Cortex of kidney (tissue), 1 donor: ENCODE measurements at places on chromosomes 11 and 22.

DNA sequence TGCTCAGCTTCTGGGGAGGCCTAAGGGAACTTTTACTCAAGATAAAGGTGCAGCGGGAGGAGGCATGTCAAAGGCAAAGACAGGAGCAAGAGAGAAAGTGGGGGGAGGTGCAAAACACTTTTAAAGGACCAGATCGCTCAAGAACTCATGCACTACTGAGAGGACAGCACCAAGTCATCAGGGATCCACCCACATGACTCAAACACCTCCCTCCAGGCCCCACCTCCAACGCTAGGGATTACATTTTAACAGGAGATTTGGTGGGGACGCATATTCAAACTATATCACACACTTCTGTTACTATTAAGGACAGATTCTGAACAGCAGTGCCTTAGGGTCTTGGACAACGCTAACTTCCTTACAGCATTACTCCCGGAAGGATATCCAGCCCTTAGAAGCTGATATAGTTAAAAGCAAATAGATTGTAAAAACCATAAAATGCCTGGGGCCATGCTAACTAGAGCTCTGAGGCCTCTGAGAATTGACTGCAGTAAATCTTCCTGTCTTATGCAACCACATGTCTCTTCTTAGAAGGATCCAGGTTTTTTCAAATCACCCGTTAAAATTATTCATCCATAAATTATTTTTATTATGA lies 16.7 kb upstream of the ZC3H12C start:
- DNase-seq: no peak

DNA sequence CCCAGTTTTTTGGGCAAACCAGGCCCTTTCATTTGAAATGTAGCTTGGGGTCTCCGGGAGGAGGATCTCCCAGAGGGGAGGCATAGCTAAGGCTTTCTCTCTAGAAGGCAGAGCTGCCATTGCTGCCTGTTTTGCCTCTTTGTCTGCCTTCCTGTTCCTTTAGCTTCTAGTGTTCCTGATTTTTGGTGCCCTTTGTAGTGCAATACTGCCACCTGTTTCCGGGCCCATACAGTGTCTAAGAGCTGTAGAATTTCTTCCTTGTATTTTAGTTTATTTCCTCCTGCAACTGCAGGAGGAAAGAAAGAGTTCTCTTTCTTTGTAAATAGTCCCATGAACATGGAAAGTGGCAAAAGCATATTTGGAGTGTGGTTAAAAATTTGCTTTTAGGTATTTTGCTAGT lies 19.3 kb upstream of the GLYATL1 start:
- DNase-seq: no peak

DNA sequence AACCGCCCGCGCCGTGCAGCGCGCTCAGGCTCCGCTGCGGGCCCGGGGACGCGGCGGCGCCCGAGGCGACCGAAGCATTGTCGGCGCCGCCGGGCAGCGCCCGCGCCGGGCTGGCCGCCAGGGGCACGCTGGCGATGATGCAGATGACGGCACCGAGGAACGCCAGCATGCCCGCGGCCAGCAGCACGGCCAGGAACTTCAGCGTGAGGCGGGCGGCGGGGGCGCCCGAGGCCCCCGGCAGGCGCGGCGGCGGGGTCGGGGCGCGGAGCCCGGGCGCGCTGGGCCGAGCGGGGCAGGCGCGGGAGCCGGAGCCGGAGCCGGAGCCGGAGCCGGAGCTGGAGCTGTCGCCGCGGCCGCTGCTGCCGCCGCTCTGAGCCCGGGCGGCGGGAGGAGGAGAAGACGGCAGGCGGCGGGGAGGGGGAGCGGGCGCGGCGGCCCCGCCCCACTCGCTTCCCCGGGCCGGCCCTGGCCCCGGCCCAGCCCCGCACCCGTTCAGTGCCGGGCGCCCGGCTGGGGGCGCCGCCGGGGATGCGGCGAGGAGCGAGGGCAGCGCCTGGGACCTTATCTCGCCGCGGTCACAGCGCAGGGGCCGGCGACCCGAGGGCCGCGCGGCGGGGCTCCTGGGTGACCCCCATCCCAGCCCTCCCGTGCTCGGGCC lies at the start of gene NPTXR:
Gene NPTXR (minus strand): TSS at position 372 of the 658 bp plus-strand sequence.
- DNase-seq: no peak

DNA sequence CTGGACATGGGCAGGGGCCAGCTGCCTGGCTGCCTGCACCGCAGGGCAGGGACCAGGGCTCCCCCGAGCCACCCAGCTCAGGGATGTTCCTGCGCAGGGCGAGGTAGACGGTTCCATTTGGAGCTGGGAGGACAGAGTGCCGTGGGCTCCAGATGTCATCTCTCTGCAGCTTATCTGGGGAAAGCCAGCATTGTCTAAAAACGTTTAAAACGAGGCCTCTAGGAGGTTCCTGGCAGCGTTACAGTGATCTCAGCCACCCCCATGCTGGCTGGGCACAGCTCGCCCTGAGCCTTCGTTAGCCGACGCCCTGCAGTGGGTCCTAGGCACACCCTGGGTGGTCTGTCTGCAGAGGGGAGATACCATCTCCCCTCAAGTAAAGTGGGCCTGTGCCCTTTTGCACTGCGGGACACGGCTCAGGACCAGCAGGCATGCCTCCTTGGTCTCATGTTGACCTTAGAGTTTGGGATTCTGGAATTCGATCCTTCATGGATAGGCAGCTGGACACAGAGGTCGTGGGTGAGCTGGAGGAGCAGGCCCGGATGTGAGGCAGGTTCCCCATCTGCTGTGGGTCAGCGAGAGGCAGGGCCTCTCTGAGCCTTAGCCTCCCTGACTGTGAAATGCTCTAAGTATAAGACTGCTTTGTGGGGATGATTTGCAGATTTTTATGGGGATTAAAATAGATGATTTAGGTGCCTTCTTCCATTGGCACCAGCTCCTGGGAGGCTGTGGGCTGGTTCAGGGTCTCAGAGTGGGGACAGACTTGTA lies 14.1 kb downstream of the SYNGR1 start:
- no peak for DNase-seq

- no peak for DNase-seq
Observed at GRCh38 chr11:110874437-110875030, 162.3 kb upstream of the ARHGAP20 start.

GRCh38 chr11:120375076-120375475 lies 38.9 kb downstream of the ARHGEF12 start:
- no peak for DNase-seq

DNA sequence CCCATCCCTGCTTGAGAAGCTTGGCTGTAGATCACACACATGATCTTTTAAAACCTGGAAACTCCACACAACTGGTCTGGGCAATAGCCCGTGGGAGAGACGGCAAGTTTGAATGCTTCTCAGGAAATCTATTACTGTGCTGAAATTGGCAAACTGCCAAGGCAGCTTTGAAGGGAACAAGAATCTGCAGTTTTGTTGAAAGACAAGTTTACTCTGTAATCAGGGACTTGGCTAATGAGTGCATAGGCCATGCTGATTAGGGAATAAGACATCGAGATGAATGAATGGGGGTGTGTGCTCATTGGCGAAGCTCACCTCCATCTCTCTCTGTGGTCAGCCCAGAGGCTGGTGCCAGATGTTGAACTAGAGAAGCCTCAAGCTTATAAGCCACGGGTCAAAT lies 218.8 kb downstream of the HIPK3 start:
- DNase-seq: no peak

- no peak for DNase-seq
Observed at GRCh38 chr11:122172352-122173073, 56.5 kb upstream of the BLID start.

DNA sequence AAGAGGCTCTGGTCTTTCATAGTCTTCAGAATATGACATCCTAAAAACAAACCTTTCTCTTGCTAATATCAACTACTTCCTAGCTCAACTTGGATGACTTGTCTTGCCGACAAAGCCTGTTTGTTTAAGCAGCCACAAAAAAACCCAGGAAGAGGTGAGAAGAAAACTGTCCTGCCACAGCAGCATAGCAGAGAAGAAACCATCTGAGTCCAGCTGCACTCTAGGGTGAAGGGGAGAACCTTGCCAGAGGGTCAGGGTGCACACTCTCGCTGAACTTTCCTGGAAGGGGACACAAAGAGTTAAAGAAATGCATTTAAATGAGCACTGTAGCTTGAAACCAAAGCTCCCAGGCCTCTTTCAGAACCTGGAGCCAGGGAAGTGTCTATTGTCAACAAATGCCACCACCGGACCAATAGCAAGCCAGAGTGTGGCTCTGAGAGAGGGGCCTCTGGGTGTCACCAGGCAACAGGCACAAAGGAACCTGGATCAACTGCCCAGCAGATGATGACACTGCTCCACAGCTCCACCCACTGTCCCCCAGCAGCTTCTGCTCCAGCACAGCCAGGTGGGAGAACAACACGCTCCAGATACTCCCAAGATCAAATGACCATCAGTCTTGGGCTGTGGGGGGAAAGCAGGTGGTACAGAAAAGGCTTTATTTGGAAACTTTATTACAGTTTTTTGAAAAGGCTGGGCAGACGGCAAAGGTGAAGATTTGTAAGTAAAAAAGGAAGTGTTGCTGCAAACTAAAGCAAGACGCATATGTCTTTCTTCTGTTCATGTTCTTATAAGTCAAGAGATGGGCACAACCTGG lies 105.7 kb downstream of the RASSF10 start:
- no peak for DNase-seq

- no peak for DNase-seq
Observed at GRCh38 chr11:5597953-5598352, 1.5 kb downstream of the TRIM6 start.

GRCh38 chr11:62502030-62502730 lies 44.4 kb downstream of the AHNAK start:
- no peak for DNase-seq

GRCh38 chr22:17095538-17095937 lies 10.7 kb downstream of the IL17RA start:
- no peak for DNase-seq

- no peak for DNase-seq
Observed at GRCh38 chr11:75238595-75239440, 1.8 kb upstream of the TPBGL start.

GRCh38 chr11:23079382-23079813 lies 219.1 kb upstream of the CCDC179 start:
- no peak for DNase-seq

DNA sequence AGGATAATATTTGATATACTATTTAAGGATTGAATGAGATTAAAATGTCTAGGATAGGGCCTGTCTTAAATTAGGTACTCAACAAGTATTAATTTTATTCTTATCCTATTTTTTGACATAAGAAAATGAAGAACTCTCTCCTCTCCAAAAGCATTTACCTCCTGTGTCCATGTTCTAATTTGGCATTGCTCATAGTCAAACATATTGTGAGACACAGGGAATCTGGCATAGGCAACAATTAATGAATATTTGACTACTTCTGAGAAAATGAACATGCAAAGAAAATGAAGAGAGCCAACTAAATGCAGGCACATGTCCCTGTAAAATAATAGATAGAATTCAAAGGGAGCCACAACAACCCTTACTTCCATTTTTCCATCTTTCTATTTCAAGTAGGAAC lies 198.5 kb upstream of the C11orf87 start:
- no peak for DNase-seq

DNA sequence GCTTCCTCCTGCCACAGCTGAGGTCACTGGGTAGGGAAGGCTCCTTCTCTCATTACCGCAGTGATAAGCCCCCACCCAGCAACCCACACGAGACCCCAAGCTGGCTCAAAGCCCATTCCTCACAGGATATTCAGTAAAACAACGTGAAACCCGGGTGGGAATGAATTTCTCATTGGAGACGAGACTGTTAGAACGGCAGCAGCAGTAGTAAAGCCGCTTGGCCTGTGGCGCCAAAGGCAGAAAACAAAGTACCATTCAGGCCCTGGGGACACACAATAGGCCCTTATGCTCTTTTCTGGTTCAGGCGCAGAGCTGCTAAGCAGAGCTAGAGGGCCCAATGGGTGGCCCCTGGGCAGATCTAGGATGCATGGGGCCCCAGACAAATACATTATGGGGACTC lies 45.3 kb downstream of the PC start:
- no peak for DNase-seq

- no peak for DNase-seq
Observed at GRCh38 chr11:12888525-12889158, 120.5 kb upstream of the RASSF10 start.

- no peak for DNase-seq
Observed at GRCh38 chr11:72600557-72600956, 73.7 kb downstream of the PDE2A start.

DNA sequence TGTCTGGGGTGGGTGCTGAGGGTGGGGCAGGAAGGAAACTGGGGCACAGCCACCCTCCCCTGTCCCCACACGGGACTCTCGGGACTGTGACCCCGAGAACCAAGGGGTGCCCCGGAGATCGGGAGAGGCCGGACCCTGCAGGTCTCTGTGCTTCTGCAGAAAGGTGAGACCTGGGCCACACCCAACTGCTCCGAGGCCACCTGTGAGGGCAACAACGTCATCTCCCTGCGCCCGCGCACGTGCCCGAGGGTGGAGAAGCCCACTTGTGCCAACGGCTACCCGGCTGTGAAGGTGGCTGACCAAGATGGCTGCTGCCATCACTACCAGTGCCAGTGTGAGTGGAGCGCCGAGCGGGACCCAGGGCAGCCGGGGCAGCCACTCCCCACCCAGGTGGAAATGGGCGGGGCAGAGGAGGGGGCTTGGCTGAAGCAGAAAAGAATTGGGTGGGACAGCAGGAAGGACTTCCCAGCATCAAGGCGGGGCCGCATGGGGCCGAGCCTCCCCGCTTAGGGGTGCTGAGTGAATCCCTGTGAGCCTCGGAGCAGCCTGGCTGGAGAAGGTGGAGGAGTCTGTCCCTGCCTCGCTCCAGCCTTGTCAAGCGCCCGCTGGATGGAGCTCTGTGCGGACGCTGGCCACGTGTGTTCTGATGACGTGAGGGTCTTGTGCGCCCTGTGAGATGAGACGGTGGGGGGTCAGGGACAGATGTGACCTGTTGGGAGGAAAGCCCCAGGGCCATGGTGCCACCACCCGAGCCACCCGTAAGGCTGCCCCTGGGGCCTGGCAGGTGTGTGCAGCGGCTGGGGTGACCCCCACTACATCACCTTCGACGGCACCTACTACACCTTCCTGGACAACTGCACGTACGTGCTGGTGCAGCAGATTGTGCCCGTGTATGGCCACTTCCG lies 29.3 kb upstream of the MUC5B start:
- no peak for DNase-seq

DNA sequence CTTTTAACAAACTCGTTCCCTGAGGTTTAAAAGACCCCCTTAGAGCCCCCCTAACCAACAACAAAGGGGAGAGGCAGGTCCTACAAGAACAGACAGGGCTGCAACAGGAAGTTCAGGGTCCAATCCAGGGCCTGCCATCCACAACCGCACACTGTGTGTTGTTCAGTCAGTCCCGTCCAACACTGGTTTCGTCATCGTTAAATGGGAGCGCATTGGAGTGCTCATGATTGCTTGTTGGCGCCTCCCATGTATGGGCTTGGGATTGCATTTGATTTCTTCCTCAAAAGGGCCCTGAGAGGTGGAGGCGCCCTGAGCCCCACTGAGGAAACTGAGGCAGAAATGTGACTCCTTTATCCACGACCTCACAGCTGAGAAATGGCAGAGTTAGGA lies 174.1 kb downstream of the MN1 start:
- no peak for DNase-seq

DNA sequence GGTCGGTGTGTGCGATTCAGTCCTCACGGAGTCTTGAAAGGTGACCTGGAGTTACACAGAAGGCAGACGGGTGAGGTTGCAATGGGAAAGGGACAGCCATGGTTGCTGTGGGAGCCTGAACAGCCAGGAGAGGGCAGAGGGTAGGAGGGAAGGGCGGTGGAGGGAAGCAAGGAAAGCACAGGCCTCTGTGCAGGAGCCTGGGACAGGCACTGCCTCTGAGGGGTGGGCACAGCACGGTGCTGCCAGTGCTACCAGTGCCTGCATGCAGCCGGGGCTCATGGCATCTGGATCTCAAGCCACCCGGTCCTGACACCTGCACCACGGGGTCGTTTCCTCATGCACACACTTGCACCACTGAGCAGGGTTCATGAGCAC lies 401.0 kb downstream of the TBC1D22A start:
- DNase-seq: no peak
